ENCODE measurements at places on chromosomes 12 and 14.
A peak's percentile ranks its signal among the peaks of the same experiment; 100 is the strongest.

GRCh38 chr12:60191676-60192359 is 596.0 kb downstream of the SLC16A7 start:
- DNase-seq, result no peak

- DNase-seq, result no peak
Observed at GRCh38 chr14:32083315-32083624, 6.2 kb downstream of the ARHGAP5 start.

DNA sequence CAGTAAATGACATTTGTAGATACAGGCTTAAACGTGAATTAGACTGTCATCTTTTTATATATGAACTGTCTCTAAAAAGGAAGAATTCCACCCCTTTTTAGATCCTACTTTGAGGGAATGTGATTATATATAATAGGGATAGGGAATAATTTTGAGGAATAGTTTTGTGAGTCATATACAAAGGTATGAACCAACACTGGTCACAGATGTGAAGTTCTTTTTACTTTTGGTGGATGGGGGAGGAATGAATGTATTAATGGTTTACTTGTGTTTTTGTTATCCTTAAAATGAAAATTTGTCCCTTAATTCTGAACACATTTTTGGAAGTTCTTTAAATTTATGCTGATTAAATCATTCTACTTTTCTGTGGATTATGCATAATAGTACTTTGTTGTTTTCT is 30.4 kb downstream of the FRS2 start:
- no peak for DNase-seq

GRCh38 chr12:64995816-64996215 is 125.3 kb downstream of the WIF1 start:
- no peak for DNase-seq

GRCh38 chr14:64848239-64848638 is 31.5 kb downstream of the SPTB start:
- DNase-seq, result no peak

DNA sequence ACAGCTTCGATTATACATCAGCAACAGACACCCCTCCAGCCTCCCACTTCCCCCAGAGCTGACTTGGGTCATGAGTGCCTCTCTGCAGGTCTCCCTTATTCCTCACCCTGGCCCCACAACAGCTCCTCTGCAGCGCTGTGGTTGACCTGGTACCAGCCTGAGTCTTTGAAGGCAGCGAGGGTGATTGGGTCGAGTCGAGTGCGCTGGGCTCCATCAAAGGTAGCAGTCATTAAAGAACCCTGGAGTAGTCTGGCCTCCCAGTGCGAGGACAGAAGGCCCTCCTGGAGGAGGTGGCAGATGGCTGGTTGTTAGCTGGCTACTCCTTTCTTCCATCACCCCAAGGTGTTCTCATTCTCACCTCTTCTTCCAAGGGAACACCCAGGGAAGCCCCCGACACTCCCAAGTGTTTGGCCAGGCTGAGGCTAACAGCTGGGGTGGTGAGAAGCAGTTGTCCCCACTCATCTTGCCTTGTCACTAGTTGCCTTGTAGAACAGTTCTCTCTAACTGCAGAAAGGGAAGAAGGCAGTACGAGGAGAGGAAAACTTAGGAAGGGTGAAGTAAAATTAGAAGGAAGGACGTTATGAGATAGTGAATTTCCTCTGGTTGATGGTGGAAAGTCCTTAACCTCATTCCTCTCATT is 2.7 kb downstream of the CIROP start:
- no peak for DNase-seq

GRCh38 chr12:55673638-55674037 is 34.1 kb downstream of the ITGA7 start:
- DNase-seq, result no peak

DNA sequence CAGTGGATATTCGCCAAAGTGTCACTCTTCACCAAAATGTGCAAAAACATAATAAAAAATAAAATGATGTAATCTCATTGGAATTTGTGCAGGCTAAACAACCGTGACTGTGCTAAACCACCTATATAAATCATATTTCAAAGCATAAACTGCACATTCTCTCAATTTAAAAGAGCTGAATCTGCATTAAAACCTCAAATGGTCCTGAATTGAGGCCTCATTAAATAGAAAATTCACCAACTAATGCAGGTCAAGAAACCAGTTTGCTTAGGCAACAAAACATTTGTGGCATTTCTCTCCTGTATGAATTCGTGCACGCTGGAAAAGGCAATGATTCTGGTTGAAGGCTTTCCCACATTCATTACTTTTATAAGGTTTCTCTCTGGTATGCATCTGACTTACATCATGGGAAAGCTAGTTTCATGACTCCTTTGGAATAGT is 80.1 kb upstream of the IFNG-AS1 start:
- DNase-seq, result no peak

DNA sequence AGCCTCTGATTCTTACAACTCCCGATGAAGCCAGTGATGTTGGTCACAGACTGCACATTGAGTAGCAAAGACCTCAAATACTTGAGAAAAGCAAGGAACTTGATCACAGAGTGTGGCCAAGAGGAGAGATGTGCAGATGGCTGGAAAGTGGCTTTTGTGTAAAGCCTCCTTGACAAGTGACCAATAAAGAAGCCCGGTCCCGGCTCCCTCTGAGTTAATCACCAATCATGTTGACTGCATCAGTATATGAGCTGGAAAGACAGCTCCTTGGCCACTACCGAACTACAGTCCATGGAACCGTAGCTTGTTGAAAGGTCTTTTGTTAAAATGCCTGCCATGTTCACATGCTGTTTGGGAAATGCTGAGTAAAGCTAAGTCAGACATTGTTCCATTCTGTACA is 23.7 kb upstream of the SERPINA6 start:
- no peak for DNase-seq

- no peak for DNase-seq
Observed at GRCh38 chr12:15276088-15276698, 46.1 kb upstream of the PTPRO start.

DNA sequence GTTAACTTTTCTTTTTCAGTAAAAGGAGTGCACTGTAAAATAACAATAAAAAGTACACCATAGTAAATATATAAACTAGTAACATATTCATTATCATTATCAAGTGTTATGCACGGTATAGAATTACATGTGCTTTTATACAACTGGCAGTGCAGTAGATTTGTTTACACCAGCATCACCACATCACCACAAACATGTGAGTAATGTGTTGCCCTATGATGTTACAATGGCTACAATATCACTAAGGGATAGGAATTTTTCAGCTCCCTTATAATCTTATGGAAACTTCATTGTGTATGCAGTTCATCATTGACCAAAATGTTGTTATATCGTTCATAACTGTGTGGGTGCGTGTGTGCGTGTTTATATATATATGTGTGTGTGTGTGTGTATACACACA is 23.5 kb upstream of the NEDD1 start:
- no peak for DNase-seq

DNA sequence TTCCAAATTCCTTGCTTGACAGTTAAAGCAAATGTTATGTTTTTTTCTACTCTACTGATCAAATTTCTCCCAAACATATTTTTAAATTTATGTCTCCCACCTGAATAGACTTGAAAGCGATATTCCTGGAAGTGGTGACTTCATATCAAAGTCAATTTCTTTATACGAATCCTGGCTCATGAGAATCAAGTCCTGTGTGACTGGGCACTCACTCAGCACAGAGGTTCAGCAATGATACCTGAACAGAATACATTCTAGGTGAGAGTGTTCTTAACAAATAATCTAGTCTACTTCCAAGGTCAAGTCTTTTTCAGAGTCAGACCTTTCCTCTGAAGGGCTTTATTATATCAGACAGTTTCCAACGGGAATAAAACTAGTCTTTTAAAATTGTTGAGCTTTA is 1070.6 kb downstream of the TRHDE start:
- DNase-seq, result no peak

- no peak for DNase-seq
Observed at GRCh38 chr12:63298386-63298930, 147.5 kb upstream of the AVPR1A start.

- DNase-seq, result peak; percentile 22
Observed at GRCh38 chr14:103606963-103607668, 21.9 kb upstream of the KLC1 start.

GRCh38 chr14:71803539-71804260 is 128.5 kb upstream of the RGS6 start:
- DNase-seq, result no peak

GRCh38 chr12:46458500-46459102 is 86.0 kb upstream of the SLC38A2 start:
- no peak for DNase-seq

DNA sequence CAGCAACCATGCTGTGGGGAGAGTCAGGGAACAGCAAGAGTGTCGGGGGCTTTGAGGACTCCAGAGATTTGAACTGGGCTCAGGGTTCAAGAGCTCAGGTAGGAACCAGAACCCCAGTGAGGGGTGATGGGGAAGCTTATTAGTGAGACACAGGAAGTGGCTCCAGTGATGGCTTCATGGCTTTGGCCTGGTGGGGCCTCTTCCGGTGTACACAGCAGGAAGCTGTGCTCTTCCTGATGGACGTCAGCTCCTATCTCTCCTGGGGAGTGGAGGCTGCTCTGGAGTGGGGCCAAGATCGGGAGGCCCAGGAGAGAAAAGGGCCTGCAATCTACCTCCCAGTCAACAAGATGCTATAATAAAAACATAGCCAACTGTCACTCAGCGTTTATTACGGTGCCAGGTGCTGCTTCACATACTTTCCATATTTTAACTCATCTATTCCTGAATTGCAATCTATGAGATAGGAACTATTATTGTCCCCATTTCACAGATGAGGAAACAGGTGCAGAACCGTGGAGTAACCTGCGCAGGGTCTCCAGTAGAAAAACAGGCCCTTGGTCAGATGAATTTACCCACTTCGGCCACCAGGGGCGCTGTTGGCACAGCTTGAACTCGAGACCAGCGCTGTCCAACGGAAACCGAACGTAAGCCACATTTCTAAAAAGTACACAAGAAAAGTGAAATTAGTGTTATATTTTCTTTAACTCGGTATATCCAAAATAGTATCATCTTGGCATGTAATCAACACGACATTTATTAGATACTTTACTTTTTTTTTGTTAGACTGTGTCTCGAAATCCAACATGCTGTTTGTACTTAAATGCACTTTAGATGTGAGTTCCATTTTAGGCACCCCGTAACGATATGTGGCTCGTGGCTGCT is 63.6 kb upstream of the DLK1 start:
- DNase-seq, result peak; percentile 14

DNA sequence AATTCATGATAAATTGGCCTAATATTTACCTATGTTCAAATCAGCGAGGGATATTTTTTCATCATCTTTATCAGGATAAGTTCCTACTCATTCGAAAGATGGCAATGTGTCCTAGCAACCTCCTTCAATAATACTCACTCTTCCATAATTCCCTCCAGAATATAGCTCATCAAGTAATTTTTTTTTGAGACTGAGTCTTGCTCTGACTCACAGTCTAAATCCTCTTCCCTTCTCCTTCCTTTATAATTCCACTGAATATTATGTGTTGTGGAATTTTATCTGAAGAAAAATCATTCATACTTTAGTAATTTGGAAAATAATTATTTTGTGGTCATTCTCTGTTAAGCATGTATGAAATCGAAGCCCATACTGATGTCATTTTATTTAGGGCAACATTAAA is 663.8 kb downstream of the FLRT2 start:
- no peak for DNase-seq

DNA sequence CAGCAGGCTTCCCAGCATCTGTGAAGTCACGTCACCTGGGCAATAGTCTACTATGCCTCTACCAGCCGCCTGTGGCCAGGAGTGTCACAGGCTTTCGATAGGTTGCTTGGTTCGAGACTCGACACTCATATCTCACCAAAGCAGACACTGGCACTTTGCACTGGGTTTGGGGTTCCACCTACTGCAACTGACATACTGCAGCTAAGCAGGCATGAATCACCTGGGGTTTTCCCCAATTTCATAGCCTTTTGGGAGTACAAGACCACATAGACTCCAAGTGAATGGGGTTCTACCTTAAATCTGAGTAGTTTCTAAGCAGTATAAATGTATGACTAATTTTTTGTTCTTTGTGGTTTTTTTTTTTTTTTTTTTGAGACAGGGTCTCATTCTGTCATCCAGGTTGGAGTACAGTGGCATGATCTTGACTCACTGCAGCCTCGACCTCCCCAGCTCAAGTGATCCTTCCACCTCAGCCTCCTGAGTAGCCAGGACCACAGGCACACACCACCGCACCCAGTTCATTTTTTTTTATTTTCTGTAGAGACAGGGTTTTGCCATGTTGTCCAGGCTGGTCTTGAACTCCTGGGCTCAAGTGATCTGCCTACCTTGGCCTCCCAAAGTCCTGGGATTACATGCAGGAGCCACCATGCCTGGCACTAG is 32.1 kb downstream of the DMAC2L start:
- DNase-seq, result peak; percentile 54

GRCh38 chr14:63243646-63244045 is 39.4 kb downstream of the RHOJ start:
- DNase-seq, result no peak

- DNase-seq, result no peak
Observed at GRCh38 chr14:81385419-81385818, 14.7 kb downstream of the STON2 start.

DNA sequence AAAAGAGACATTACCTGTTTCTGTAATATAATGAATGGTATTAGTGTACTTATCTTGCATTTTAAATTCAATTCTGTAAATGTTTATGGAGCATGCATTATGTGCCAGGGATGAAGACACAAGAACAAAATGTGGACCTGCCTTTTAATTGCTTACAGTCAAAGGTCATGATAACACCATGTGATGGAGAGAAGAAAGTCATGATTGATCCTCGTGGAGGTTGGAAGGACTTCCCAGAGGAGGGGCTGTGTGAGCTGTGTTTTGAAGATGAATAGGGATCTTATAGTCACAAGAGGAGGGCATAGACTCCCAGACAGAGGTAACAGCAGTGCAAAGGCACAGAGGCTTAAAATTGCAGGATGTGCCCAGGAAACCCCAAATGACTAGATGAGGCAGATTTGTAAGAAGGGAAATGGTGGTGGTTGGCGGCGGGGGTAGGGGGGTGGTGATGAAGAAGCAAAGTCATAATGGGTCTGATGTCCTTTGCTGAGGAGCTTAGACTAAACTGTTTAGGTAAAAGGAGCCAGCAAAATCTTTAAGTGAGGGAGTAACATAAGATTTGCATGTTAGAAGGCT is 151.5 kb downstream of the PRKCH start:
- DNase-seq, result peak; percentile 58

GRCh38 chr14:75884198-75884611 is 97.6 kb downstream of the TGFB3 start:
- no peak for DNase-seq

DNA sequence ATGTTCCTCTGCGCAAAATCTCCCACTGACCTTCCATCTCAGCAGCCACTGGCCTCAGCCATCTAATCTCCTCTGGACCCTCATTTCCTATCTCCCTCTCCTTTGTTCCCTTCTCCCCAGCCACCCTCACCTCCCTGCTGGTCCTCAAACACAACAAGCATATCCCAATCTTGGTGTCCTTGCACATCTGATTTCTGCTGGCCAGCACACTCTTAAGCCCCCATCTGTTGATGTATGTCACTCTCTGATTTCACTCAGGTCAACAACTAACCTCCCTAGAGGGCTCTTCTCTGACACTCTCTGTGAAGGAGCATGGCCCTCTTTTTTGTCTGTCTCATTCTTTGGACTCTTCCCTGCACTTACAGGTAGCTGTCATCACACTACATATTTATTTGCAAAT is 25.6 kb downstream of the PPM1H start:
- no peak for DNase-seq
